ENCODE measurements at places on chromosomes 1 and 21. TPM values are rescaled to one million over a fixed set of nuclear protein-coding genes. Genes with fewer than 3 reads are reported as not detected.
A peak's percentile ranks its signal among the peaks of the same experiment; 100 is the strongest.

GRCh38 chr1:103156966-103157365, 48.6 kb upstream of the COL11A1 start:
- peak; percentile 92 for DNase-seq

Gene KNCN
- polyA plus RNA-seq = not detected

- DNase-seq = no peak
Observed at GRCh38 chr1:208139434-208140045, 104.6 kb downstream of the PLXNA2 start.

DNA sequence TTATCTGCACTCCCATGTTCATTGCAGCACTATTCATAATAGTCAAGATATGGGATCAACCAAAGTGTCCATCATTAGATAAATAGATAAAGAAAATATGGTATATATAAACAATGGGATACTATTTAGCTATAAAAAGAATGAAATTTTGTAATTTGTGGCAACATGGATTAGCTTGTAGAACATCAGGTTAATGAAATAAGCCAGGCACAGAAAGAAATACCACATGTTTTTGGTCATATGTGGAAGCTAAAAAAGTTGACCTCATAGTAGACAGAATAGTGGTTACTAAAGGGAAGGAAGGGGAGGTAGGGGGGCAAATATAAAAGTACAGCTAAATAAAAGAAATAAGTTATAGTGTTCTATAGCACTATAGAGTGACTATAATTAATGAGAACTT, 68.5 kb downstream of the SCMH1 start:
- DNase-seq = no peak

Gene LCE1C
- polyA plus RNA-seq = not detected

Gene TNFRSF18
- not detected for polyA plus RNA-seq

Gene TSPEAR
- not detected for polyA plus RNA-seq

DNA sequence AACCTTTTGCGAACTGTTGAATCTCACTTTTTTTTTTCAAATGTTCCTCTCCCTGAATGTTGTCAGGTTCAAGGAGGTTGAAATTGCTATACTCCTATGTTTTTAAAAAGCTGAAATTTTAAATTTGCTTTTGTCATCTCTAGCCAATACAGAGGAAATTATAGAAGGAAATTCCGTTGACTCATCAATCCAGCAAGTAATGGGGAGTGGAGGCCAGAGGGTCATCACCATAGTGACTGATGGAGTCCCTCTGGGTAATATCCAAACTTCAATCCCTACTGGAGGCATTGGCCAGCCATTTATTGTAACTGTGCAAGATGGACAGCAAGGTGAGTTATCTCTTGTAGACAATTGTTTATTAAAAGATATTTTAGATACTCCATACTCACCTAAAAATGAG, 36.3 kb downstream of the GABPB2 start:
- DNase-seq = peak; percentile 47

- DNase-seq = peak; percentile 20
Observed at GRCh38 chr1:108663074-108663473, 2.2 kb upstream of the HENMT1 start.

Gene GPR153
- 8.5 TPM for polyA plus RNA-seq

GRCh38 chr1:212610575-212610967, 2.0 kb downstream of the ATF3 start:
- no peak for DNase-seq

GRCh38 chr1:108695535-108695934, 3.4 kb downstream of the PRPF38B start:
- no peak for DNase-seq

DNA sequence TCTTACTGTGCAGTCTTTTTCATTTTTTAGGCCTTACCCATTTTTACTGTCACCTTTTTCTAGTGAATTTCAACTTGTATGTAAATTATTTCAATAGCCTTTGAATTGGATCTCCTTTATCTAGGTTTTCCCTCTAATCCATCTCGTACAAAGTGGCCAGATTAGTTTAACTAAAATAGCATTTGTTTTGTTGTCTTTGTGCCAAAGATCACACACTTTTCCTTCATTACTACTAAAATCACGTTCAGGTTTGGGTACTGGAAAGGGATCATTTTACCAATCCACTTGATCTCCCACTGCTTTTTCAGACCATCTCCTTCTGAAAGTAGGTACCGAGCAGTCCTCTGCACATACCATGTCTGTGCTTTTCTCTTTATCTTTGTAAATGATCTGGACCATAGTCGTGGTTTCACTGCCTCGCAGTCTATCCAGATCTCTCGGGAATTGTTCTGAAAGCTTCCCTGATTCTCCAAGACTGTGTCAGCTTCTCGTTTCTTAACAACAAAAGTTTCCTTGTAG, 20.1 kb downstream of the KDM1A start:
- DNase-seq = no peak

Gene HSD3B2
- not detected for polyA plus RNA-seq

DNA sequence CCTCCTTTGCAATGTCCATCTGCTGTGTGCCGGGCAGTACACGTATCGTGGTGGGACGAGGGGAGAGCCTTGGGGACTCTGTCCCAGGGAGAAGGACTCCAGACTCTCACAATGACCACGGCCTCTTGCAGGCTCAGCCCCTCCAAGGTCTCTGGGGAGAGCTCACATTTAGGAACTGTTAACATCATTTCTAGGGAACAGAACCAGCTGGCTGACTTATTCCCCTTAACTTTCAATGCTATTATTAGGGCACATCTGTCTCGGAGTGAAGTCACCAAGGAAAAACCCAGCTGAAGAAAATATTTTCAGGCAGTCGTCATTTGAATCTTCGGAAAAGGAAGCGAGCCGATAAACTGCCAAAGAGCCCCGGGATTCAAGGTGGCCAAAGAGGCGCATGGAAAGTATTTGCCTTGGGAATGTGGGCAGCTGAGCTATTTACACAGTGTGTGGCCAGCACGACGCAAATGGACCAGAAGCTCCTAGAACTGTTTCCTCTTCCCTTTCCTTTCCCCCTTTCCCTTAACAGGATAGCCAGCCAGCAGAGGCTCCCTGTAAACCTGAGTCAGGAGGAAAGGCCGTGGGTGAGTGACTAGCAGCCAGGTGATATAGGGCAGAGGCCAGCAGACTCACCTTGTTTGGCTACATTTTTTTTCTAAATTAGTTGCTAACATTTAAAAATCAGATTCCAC, 74.5 kb downstream of the ITPKB start:
- peak; percentile 93 for DNase-seq

DNA sequence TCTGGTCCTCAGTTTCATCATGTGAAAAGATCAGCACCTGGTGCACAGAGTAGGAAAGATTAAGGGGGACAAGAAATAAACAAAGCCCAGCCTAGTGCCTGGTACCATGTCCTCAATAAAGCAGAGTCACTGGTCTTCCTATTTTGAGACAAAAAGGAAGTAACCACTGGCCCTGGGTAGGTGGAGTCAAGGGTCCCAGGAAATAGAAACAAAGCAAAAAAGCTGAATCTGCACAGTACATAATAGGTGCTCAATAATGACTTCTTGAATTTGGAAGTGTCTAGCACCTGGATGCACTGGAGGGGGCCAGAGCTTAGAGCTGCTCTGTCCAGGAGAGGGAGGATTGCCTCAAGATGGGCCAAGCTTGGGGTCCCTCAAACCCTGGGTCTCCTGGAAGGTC, 1.9 kb upstream of the EPHB2 start:
- DNase-seq = no peak

- no peak for DNase-seq
Observed at GRCh38 chr21:41621513-41621912, 113.6 kb upstream of the TMPRSS2 start.

DNA sequence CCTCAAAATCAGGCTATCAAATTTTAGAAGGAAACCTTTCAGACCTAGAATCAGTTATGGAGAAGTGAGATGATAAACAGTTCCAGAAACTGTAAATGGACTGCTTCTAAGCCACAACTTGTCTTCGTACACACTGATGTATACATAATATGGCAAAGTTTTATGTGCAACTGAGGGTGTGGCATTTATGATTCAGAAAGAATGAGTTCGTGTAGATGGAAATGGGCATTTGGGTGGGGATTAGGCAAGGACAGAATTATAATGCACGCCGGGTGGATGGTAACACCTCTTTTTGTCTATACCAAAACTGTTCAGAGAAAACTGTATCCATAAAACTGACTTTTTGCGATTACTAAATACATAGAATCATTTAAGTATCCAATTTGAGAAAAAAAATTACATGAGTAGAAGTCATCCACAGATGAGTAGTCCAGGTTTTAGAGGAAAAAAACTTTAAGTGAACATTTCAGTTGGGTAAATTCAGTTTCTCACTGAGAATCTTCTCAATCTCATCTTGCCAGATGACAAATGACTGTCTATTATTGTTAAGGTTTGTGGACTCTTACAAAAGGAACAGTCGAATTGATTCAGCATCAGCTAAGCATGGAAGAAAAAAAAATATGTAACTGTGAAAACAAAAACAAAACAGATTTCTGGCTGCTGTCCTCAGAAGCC, 22.5 kb downstream of the ERRFI1 start:
- peak; percentile 24 for DNase-seq

DNA sequence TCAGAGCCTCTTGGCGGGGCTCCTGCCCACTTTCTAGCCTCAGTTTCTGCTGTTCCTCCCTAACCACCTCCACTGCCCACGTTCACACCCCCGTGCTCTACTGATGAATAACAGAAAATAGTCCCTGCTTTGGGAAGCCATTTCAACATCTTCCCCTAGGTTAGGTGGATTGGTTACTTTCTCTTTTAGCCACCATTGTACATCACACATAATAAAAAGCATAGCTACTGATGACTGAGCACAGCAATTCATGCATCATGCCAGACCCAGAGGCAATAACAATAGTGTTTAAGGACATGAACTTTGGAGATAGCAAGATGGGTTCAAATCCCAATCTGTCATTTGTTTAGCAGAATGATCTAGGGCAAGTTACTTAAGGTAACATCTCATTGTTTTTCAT, 74.6 kb downstream of the COLGALT2 start:
- no peak for DNase-seq

GRCh38 chr1:145792484-145792883, 31.4 kb downstream of the RNF115 start:
- no peak for DNase-seq

- no peak for DNase-seq
Observed at GRCh38 chr1:178660461-178660860, 64.6 kb upstream of the RALGPS2 start.

DNA sequence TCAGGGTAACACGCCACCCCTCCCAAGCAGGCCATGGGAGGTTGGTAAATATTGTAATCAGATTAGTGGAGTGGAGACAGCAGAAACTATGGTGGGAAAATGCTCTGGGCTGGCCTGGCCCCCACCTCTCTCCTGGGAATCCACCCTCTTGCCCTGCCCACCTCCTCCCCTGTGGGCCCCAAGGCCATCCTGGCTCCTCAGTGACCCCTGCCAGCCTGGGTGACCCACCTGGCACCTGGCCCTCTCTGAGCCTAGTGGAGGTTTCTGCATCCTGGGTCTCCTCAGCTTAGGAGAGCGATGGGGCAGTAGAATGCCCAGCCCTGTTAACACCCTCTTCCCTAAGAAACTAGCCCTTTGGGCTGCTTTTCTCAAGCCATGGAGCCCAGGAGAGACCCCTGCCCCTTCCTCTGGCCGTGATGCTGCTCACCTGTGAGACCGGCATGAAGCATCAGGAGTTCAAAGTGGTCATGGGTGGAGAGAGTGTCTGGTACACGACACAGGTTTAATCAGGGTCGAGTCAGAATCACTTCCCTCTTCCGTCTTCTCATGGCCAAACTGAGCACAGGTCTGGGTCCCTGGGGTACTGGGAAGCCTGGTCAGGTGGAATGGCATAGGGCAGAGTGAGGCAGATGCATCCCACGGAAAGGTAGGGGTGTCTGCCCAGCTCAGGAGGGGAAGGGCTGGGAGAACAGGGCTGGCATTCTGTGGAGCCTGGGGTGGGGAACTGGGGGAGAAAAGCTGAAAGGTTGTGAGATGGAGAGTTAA, 10.7 kb upstream of the DMBX1 start:
- DNase-seq = no peak

Gene CD247
- not detected for polyA plus RNA-seq
